ENCODE measurements at places on chromosomes 7 and 10.

GRCh38 chr7:29091715-29092114, 54.6 kb downstream of the CPVL start:
- DNase-seq = no peak

GRCh38 chr10:64658528-64658927, 1137.3 kb downstream of the REEP3 start:
- no peak for DNase-seq

DNA sequence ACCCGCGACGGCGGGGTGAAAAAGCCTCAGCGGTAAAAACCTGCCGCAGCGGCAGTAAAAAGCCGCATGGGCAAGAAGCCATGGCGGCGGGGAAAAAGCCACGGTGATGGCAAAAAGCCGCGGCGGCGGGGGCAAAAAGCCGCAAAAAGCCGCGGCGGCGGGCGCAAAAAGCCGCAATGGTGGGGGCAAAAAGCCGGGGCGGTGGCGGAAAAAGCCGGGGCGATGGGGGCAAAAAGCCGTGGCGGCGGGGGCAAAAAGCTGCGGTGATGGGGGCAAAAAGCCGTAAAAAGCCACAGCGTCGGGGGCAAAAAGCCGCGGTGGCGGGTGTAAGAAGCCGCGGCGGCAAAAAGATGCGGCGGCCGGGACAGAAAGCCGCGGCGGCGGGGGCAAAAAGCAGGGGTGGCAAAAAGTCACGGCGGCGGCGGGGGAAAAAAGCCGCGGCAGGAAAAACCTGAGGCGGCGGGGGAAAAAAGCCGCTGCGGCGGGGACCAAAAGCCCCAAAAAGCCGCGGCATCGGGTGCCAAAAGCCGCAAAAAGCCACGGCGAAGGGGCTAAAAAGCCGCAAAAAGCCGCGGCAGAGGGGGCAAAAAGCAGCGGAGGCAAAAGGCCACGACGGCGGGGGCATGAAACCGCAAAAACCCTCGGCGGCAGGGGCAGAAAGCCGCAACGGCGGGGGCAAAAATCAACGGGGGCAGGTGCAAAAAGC, 488.5 kb downstream of the ZNF33B start:
- no peak for DNase-seq

- DNase-seq = no peak
These were observed 255.2 kb downstream of the ABCA13 start for GRCh38 chr7:48426331-48426965.

- DNase-seq = no peak
These were observed 28.9 kb downstream of the GUSB start for GRCh38 chr7:65953001-65953720.

DNA sequence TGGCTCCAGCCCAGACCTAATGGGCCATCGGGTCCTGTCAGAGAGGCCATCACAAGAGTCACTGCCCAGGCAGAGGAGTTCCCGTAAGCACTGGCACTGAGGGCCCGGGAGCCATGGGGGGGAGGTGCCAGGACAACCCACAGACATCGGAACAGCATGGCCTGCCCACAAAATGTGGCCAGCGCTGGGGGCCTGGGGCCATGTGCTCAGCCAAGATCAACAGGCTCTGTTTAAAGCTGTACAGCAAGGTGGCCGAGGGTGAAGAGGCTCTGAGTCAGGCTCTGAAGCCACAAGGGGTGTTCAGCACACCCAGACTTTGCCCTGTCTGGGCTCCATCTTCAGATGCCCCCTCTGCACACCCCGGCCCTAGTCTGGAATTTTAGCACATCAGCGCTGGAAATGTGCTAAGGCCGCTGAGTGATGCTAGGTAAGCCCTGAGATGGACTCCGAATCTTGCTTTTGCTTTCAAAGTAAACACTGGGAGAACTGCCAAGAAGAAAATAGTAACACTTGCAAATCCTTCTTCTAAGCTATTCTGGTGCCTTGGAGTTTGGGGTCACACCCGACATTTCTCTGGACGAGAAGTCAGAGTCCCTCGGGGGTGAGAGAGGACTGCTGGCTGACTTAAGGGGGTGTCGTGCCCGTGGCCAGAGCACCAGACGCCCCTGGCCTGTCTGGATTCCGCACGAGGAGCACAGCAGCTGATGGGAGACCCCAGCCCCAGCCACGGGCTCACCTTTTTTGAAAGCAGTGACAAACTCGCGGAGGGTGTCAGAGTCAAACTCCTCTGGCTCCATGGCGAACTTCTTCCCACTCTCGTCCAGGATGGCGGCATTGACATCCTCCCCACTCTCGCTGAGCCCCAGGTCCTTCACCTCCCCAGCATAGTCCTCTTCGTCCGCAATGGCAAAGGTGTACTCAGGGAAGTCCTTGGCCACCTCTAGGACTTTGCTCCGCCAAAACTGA, 23.6 kb downstream of the PDIA4 start:
- no peak for DNase-seq

DNA sequence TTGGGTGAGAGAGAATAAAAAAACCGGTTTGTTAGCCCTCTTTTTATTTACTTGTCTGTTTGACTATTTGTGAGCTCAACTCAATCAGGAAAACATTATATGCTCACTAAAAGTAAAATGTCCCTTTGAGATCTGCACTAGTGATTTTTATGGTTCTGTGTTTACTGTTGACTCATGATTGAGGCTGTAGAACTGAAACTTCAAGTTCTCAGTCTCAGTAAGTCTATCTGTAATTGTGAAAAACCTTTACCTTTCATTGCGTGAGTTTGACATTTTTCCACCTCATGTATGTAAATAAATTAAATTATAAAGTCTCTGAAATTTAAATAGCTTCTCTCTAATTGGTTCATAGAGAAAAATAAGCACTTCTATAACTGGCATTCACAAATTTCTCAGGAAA, 17.0 kb upstream of the CASD1 start:
- DNase-seq = no peak

GRCh38 chr7:115635376-115635775, 395.2 kb downstream of the TFEC start:
- DNase-seq = no peak

GRCh38 chr10:5014936-5015335, 11.3 kb upstream of the AKR1C2 start:
- peak; percentile 49 for DNase-seq

DNA sequence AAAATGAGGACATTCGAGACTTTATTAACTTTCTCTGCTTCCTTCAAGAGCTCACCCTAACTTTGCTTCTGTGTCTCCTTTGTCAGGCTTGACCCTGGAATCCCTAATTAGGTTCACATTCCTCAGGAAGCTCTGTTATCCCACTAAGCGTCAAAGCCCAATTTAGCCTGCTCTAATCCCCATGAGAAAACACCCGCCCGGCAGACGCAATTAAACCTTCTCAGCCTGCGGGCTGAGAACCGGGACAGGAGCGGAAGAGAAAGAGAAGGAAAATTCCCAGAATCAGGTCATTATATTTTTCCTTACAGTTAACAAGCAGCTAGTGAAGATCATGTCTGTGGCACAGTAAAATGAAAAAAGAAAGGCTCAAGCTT, 93.0 kb downstream of the TNS3 start:
- no peak for DNase-seq

DNA sequence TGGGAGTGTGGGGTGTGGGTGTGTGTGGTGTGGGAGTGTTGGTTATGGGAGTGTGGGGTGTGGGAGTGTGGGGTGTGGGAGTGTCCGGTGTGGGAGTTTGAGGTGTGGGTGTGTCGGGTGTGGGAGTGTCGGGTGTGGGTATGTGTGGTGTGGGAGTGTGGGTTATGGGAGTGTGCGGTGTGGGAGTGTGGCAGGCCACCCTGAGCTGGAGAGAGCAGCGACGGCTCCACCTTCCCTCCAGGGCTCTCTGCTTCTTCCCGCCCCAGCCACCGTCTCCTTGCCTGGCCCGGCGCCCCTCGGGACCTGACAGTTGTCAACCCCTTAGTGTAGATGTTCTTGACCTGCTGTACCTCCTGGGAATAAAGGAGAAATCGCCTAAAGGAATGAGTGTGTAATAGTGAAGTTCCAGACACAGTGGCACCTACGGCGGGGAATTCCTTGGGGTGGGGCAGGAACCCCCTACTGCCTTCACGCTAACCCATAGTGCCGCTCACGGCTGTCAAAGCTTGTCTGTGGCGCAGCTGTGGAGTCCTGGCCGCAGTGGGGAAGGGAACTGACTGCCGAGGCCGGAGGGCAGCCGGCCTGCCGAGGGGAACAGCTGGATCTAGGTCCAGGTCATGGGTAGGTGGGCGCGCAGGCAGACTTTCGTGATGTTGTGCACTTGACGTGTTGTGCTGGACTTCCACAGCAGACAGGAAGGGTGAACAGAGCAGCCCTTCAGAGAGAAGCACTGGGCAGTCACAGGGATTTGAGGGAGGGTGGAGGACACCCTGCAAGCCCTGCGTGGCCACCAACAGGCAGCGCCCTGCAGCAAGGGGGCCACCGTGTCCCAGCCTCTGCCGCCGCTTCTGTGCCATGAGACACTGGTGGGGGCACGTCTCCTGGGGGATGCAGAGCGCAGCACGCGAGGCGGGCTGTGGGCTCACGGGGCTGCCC, 49.0 kb upstream of the EN2 start:
- DNase-seq = no peak

- no peak for DNase-seq
These were observed 41.1 kb upstream of the RBM33 start for GRCh38 chr7:155603205-155603857.

DNA sequence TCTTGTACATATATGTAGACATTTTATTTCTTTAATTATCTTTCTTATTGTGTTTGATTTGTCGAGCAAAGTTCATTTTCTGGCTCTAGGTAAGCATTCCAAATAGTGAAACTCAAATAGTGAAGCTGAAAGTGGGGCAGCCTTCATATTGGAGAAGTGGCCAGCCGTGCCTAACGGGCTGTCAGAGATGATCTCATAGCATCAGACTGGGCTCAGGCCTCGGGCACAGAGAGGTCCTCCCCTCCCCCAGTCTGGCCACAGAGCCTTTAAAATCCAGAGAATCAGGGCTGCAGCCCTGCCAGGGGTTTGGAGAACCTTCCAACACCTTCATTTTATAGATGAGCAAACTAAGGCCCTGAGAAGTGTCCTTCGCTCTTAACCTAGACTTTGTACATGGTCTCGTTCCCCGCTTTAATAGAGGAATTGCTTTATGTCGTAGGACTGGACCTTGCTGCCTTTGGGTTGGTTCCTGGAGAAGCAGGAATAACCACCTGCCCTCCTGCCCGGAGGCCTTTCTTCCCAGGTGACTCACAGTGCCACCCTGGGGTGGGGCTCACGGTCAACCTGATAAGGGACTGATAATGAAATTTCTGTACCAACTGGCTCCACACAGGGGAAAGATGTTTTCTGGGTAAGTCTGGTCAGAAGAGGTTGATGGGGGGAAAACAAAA, 7.3 kb downstream of the TSPAN15 start:
- DNase-seq = no peak

GRCh38 chr10:98374217-98374985, 40.6 kb downstream of the PYROXD2 start:
- peak; percentile 74 for DNase-seq
